ENCODE measurements at places on chromosomes 11 and 22. TPM values are rescaled to one million over a fixed set of nuclear protein-coding genes. Genes with fewer than 3 reads are reported as not detected.

GRCh38 chr11:35036639-35037038 is 102.3 kb upstream of the CD44 start:
- no peak for DNase-seq

AMBRA1 gene
- 14.2 TPM for total RNA-seq

DNA sequence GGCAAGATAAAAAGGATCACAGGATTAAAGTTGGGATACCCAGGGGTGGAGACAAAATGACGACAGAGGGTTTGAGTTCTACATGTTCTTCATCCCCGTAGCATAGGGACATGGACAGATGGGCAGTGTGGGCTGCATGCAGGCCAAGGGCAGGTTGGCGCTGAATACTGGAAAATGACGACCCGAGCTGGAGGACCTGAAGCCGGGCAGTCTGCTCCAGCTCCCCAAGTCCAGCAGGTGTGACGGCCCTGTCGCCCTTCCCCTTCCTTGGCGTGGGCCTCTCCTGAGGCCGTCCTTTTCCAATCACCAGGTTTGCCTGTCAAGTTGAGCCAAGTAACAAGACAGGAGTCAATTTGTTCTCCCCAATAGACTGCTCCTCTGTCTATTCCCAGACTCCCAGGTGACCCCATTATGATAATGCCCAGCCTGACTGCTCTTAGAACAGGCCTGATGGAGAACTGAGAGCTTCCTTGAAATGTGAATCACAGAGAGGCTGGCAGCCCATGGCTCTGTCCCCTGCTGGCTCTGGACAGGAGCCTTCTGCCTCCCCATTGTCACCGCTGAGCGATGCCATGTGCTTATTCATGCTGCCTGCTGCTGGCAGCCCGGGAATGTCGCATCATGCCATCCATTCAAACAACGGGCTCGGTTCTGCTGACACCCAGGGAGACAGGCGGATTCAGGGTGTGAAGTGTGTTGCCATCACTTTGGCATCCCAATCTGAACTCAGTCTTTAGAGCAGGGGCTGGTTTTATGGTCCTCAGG is 392.1 kb downstream of the NTM start:
- DNase-seq: no peak

GRCh38 chr11:22920939-22921565 is 60.8 kb upstream of the CCDC179 start:
- no peak for DNase-seq

GRCh38 chr11:46361283-46362155 is 14.3 kb downstream of the DGKZ start:
- peak; percentile 75 for DNase-seq

DNA sequence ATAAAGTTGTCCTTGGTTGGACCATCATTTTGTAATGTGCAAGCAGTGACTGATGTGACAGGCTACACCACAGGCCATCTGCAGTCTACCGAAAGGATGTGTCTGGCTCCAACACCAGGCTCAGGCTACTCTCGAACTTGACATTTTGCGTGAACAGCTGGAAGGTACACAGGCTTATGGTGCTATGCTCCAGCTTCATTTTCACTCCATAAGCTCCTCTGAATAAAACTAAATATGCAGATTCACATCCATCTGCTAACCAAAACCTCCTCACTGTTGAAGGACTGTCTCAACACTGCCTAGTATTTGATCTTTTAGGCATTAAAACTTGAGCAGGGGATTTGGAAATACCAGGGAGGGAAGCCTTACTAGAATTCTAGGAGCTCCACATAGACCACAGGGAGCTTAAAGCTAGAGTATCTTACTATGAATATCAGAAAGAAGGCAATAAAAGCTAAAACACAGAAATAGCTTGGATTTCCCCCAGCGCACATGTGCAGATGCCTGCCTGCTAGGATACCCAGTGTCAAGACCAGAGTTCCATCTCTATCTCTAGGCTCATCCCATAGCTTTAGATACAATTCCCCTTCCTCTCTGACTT is 383.9 kb upstream of the FAT3 start:
- no peak for DNase-seq

SNX32 gene
- not detected for total RNA-seq

DNA sequence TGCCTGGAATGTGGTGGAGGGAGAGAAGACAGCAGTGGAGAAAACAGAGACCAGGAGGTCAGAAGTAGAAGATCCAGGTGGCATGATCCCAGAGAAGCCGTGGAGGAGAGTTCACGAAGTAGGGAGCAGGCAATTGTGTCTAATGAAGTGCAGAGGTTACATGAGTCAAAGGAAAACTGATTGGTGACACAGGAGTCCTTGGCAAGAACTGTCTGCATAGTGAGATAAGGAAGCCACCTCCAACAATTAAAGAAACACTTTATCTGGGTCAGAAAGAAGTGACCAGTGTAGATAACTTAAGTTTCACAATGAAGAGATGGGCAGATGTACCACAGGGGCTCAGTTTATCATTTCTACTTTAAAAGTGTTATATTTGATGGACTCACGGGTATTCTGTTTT is 57.0 kb upstream of the PTH start:
- DNase-seq: no peak

GRCh38 chr11:50080256-50080655 is 47.6 kb downstream of the OR4C45 start:
- DNase-seq: no peak

GRCh38 chr22:39722032-39722325 is 151.4 kb downstream of the CACNA1I start:
- DNase-seq: no peak

GRCh38 chr11:8032122-8032521 is 45.0 kb downstream of the EIF3F start:
- no peak for DNase-seq

- DNase-seq: no peak
Measured at GRCh38 chr11:38582151-38582550, 1984.1 kb upstream of the RAG2 start.

GRCh38 chr11:125207866-125208425 is 43.4 kb downstream of the PKNOX2 start:
- no peak for DNase-seq

SCUBE2 gene
- 1.8 TPM for total RNA-seq

TAF1D gene
- total RNA-seq: 32.6 TPM

NAV2 gene
- 14.3 TPM for total RNA-seq

DNA sequence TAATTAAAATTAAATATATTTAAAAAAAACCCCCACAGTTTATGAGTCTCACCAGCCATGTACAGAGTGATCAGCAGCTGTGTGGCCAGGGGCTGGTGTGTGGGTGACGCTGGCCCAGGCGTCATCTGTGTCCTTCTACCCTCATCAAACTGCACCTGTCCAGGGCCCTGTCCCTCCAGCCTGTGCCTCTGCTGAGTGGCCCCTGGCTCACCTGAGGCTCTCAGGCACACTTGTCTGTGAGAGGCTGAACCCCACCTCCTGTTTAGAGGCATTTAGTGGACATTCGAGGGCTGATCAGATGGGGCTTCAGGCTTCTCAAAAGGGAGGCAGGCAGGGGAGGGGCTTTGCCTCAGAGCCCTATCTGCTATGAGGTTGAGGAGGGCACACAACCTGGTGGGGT is 29.9 kb upstream of the SMIM38 start:
- no peak for DNase-seq

PRCP gene
- 40.2 TPM for total RNA-seq

GRCh38 chr22:27557286-27558008 is 244.1 kb downstream of the MN1 start:
- DNase-seq: no peak

GRCh38 chr22:42608823-42609361 is 5.8 kb downstream of the POLDIP3 start:
- DNase-seq: no peak

POU2AF2 gene
- total RNA-seq: not detected

GRCh38 chr22:23065069-23065451 is 5.3 kb upstream of the GNAZ start:
- no peak for DNase-seq

DNA sequence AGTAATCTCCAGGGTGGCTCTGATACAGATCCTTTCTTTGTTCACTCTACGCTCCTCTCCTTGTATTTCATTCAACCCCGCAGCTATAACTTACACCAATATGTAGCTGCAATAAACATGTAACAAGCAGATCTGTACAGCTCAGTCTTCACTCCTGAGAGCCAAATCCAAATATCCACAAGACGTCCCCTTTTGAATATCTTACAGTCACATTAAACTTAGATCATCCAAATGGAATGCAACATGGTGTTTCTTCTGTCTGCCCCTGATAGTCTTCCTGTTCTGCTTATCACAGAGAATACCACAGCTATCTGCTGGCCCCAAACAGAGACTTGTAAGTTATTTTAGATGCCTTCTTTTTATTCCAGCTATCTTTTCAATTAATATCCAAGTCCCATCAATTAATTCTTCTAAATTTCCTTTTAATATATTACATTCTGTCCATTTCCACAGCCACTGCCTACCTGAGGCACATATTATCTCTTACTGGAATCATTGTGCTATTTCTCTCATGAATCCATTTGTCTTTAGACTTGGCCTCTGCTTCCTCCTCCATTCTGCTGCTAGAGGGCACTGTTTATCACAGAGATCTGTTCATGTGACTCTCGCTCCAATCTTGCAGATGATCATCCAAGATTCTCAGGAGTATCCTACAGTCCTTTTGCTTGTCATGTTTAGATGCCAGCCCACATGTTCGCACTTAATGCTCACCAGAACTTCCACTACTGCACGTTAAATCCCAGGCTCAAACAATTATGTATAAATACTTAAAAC is 908.6 kb downstream of the NTM start:
- DNase-seq: no peak

- DNase-seq: no peak
Measured at GRCh38 chr11:121350314-121351082, 57.9 kb downstream of the SC5D start.

DNA sequence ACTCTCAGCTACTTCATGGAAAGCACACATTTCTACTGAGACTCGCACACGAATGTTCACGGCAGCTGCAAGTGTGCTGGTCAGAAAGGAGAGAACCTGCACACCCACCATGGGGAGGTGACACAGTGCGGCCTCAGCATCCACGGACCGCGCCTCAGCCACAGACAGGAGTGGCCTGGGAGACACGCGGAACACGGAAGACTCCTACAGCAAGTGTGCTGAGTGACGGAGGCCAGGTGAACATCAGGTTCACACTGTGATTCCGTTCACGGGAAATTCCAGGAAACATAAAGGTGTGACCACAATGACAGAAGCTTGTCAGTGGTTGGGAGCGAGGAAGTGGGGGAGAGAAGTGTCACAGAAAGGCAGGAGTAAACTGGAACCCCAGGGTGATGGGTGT is 13.3 kb upstream of the MOB2 start:
- no peak for DNase-seq

DNA sequence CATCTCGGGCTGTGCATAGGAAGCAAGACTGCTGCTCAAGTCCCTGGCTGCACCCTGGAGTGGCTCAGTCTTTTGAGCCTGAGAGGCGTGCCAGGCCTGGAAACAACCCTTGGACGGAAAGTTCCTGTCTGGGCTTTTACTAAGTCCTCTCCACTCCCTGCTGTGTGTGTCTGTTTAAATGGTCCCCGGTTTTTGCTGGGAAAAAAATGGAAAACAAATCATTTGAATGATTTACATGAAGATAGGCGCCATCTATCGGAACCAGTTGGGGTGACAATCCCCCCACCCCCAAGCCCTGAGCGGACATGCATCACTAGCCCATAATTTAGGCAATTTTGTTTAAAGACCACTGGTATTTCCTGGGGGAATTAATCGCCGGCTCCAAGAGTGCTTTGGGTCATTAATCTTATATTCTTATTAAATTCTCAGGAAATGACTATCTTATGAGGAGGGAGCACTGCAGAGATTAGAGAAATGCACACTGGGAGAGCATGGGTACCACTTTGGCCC is 2.7 kb upstream of the GAB2 start:
- DNase-seq: peak; percentile 75

DNA sequence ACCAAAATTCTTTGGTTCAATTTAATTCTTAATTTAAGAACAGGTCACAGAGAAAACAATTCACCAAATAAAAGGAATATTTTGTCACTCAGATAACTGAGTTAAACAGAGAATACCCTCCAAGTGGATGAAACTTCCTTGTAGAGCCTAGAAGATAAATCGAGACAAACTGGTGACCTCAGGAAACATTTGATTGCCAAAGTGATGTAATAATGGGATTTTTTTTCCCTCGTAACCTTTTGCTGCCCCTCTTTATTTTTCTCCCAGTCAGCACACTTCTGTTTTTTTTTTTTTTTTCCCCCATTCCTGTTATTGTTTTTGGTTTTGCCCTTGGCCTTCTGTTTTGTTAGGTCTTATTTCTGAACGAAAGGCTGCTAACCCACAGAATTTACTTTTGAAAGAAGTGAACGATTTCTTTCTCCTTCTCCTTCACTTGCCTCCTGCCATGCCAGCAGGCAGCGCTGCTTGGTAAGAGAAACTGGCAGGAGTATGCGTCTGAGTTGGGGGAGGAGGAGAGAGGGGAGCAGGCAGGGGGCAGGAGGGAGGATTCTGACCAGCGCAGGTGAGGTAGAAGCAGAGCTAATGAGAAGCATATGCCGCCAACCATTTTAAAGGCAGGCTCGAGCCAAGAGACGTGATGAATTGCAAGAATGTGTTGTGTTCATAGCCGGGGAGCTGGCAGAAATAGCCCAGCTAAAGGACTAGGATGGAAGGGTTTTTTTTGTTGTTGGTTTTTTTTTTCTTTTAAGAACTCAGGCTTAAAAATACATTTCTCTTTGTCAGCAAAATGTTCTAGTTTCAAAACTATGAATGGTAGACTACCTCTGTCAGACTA is 121.9 kb upstream of the MTMR2 start:
- DNase-seq: peak; percentile 21

DNA sequence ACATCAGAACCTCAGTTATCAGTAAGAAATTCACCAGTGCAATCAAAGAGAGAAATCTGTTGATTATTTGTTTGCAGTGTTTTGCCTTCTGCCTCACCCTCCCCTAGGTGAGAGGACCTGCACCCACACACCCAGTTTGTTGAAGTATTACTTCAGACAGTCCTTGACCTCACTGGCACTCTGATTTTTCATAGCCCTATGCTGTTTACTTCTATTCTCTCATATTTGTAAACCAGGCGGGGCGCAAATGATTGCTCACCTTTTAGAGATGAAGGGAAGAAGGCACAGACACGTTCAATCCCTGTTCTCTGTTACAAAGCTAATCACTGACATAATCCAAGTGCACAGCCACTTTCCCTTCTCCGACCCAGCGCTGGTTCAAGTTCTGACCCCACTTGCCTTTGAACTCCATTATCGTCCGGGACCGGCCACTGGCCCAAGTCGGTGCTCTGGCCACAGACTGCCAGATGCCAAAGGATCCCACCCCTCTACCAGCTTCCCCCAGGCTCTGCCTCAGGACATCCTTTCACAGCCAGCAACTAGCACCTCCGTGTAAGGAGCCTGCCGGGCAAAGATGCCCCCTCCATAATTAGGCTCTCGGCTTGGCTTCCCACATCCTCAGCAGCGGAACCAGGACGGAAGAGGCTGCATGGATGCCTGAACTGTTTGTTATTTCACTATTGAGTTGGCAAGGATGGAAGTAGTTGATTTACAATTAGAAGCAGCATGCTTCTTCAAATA is 1.7 kb downstream of the ETS1 start:
- DNase-seq: no peak

- no peak for DNase-seq
Measured at GRCh38 chr11:66857927-66858185, 992 bp downstream of the LRFN4 start.

WBP2NL gene
- total RNA-seq: 0.22 TPM

GRCh38 chr11:104813532-104813931 is 84.7 kb downstream of the CASP12 start:
- no peak for DNase-seq

Data from left ventricle myocardium inferior (tissue), 1 donor.